ENCODE measurements at places on chromosomes 2 and 18.

DNA sequence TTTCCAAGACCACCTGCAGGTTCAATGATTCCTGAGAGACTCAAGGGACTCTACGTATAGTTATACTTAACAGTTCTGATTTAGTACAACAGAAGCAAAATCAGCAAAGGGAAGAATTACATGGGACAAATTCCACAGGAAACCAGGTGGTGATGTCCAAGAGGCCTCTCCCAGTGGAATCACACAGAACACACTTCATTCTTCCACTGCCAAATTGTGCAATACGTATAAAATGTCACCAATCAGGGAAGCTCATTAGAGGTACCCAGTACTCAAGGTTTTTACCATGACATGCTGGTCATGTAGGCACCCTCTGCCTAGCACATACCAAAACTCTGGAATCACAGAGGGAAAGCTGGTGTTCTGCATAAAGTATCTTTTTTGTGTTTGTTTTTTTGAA, 22.4 kb downstream of the CAPG start:
- no peak for DNase-seq

GRCh38 chr2:150939087-150939486, 322.6 kb downstream of the RBM43 start:
- DNase-seq: no peak

- no peak for DNase-seq
Observed at GRCh38 chr2:113157118-113157896, 16.5 kb upstream of the PSD4 start.

GRCh38 chr2:126244937-126245336, 411.0 kb upstream of the GYPC start:
- no peak for DNase-seq

GRCh38 chr2:169221745-169222369, 140.5 kb downstream of the LRP2 start:
- DNase-seq: no peak

DNA sequence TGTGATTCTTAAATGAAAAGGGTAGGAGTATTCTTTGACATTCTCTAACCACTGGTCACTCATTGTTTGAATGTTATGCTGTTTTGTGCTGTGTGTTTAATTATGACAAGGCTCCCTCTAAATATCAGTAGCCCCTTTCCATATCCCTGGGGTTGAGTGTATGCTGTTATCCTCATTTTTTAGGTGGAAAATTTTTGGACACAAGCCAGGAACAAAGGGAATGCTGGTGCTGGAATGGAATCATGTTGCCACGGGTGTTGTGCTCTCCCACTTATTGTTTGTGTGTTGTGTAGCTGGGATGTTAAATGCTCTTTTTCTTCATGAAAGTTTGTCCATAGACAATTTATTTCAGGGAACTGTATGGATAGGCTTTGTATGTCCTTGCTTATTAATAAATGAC, 43.3 kb downstream of the ZNF532 start:
- no peak for DNase-seq

- DNase-seq: no peak
Observed at GRCh38 chr2:64651590-64651989, 2.1 kb downstream of the SERTAD2 start.

DNA sequence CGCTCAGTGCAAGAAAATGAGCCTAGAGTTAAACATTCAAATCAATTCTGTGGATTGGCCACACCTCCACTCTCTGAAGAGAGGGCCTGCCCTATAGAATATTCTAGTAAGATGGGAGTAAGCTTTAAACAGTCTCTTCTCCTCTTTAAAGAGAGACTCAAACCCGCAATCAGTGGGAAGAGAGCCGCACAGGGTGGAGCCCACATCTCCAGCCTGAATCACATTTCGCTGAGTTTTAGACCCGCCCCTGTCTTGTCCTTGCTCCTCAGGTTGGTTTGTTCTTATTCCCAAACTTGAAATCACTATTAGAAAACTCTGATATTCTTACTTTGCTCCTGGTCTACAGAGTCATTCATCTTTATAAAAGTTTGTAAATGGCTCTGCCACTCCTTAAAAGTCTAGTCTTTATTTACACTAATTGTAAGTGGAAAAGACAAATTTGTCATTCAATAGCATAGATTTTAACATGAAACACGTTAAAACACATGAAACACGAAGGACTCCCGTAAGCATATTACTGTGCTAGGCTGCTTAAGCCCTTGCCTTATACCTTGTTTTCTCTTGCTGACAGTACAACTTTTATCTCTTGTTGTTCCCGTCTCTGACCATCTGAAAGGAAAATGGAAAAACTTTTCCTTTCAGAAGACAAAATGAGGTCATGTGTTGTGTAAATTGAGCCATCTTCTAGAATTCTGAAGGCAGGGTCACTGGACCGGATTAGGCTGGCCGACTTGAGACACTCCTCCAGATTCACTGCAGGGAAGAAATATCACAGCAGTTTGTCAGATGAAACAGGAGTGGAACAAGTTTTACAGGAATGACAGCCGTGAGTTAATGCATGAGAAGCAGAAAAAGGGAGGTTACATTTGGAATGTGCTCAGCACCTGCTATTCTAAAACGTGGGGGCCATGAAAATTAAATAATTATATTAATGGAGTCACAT, 5.6 kb downstream of the DSC1 start:
- no peak for DNase-seq

- DNase-seq: no peak
Observed at GRCh38 chr2:75540994-75541393, 19.7 kb downstream of the EVA1A start.

- no peak for DNase-seq
Observed at GRCh38 chr2:123908522-123908921, 116.6 kb upstream of the CNTNAP5 start.

DNA sequence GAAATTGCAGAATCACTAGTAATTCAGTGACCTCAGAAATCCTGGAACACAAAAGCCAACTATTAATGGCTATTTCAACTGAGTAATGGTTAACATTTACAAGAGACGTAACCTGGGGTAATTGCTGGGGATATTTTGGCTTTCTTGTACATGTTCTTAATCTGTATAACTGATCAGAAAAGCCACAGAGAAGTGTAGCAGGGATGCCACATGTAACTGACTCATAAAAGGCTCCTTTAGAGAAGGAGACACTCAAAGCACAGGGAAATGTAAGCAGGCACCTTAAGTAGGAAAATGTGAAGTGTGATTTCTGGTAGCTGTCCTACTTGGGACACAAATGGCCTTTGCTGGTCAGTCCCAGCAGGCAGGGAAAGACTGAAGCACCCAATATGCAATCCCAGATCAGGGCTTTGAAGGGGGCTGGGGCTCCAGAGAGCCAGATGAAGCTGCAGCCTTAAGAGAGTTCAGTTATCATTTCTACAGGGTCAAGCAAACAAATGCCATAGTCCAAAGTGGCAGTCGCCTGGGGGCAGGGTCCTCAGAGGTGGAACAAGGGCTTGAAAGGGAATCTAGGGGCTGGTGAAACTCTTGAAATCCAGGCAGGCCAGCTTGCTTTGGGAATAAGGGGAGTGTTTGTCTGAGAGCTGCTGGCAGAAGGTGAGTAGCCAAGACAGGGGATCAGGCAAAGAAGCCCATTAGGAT, 7.2 kb upstream of the SPOPL start:
- DNase-seq: no peak

GRCh38 chr2:176161825-176162626, 4.9 kb downstream of the HOXD3 start:
- DNase-seq: no peak

- no peak for DNase-seq
Observed at GRCh38 chr18:76633588-76634269, 138.7 kb upstream of the ZNF516 start.

DNA sequence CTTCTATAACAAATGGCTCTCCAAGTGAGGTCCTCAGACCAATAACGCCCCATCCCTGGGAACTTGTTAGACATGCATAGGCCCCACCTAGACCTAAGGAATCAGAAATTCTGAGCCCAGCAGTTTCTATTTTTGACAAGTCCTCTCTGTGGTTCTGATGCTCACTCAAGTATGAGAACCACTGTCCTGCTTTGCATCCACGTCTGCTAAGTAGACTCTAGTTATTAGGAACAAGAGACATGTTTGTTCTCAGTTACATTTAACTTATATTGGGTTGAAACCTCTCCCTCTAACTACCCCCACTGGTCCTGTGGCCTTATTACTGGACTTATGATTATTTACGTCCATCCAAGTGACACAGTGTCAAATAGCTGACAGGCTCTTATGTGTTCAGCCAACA, 70.3 kb downstream of the TMEM17 start:
- no peak for DNase-seq

GRCh38 chr18:60232541-60232940, 140.0 kb downstream of the MC4R start:
- no peak for DNase-seq

GRCh38 chr2:117858892-117859531, 44.5 kb downstream of the DDX18 start:
- no peak for DNase-seq

GRCh38 chr2:177235855-177236437, 23.4 kb downstream of the HNRNPA3 start:
- DNase-seq: no peak

DNA sequence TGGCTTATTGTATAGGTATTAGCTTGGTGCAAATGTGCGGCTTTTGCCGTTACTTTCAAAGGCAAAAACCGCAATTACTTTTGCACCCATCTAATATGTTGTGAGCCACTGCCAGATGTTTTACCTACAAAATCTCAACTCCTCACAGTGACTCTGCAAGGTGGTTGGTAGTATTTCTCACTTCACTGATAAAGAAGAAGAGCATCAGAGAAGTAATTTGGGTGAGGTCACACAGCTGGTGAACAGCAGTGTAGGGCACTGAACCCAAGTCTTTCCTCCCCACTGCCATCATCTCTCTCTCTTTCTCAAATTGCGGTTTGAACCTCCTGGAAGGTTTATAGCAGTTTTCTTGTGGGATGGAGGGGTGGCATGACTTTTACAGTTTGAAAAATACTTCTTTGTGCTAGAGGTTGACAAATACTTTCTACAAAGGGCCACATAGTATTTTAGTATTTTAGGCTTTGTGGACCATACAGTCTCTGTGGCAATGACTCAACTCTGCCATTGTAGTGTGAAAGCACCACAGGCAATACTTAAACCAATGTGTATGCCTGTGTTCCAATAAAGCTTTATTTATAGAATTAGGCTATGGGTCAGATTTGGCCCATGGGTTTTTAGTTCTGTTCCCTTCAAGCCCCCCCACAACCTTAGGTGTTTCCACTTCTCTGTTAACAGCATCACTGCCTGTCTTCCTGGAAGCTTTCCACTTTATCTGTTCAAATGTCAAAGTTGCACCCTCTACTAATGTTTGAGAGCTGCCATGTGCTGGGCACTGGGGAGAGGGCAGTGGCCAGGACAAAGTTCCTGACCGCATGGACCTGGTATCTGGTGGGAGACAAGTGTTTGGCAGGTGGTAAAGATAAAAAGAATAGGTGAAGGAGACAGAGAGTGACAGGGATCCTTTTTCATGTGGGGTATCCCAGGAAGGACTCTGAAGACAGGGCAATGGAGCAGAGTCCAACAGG, 30.1 kb downstream of the FHOD3 start:
- no peak for DNase-seq

GRCh38 chr2:217791551-217791950, 211.2 kb downstream of the TNS1 start:
- no peak for DNase-seq
